Stimulated activated CD8-positive, alpha-beta memory T cell treated with anti-CD3 and anti-CD28 coated beads, Interleukin-4, amount 100 ng/mL, for 1 hour (primary cell): ENCODE measurements at places on chromosomes 5 and 9.

DNA sequence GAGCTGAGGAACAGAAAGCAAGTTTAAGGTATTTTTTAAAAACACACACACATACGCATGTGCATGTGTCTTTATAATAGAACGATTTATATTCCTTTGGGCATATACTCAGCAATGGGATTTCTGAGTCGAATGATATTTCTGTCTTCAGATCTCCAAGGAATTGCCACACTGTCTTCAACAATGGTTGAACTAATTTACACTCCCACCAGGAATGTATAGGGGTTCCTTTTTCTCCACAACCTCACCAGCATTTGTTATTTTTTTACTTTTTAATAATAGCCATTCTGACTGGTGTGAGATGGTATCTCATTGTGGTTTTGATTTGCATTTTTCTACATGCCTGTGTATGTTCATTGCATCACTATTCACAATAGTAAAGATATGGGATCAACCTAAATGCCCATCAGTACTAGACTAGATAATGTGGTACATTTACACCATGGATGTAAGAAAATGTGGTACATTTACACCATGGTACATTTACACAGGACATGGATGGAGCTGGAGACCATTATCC, 60.3 kb upstream of the MAP3K1 start:
- DNase-seq = no peak

GRCh38 chr5:34838785-34839714, at the start of gene TTC23L:
Gene TTC23L (plus strand): TSS chr5:34839164. CDS start chr5:34840672, 1,508 bp downstream.
- DNase-seq = peak; percentile 73

- DNase-seq = no peak
Measured at GRCh38 chr5:34022121-34022705, 14.4 kb upstream of the AMACR start.

DNA sequence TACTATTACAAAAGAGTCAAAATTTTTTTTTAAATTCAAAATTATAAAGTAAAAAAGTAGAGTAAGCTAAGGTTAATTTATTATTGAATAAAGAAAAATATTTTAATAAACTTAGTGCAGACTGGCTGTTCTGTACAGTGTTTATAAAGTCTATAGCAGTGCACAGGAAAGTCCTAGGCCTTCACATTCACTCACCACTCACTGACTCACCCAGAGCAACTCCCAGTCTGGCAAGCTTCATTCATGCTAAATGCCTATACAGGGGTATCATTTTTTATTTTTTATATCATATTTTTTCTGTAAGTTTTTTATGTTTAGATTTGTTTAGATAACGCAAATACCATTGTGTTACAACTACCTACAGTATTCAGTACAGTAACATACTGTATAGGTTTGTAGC, 700.7 kb upstream of the GRAMD2B start:
- no peak for DNase-seq

DNA sequence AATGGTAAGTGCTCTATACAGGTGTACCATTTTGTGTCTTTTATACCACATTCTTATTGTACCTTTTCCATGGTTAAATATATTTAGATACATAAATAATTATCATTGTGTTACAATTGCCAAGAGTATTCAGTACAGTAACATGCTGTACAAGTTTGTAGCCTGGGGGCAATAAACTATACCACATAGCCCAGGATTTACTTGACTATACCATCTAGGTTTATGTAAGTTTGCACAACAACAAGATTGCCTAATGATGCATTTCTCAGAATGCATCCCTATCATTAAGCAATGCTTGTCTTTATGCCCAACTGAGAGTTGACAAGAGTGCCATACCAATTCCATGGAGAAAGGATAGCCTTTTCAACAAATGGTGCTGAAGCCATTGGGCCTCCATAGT, 136.7 kb upstream of the PJA2 start:
- DNase-seq = no peak

- no peak for DNase-seq
Measured at GRCh38 chr5:179802207-179802883, 4.3 kb downstream of the MGAT4B start.

DNA sequence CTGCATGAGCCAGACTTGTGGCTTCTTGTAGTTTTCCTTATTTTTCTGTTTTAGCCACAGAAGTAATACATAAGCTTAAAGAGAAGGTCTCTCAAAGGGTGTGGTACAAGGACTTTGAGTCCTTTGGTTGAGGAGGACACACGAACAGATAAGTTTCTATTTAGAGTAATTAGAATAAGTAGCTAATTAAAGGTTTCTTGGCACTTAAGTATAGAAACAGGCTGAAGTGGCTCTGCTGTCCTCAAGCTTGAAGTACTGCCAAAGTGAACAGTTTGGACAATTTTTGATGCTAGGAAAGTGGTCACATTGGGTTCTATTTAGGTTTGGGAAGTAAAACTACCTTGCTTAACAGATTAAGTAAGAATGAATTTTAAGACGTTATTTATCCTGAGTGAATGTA, 278.3 kb upstream of the MPDZ start:
- DNase-seq = no peak

GRCh38 chr9:110114086-110114858, 93.7 kb downstream of the C9orf152 start:
- no peak for DNase-seq

GRCh38 chr5:179263391-179264052, 81.7 kb downstream of the ADAMTS2 start:
- no peak for DNase-seq

DNA sequence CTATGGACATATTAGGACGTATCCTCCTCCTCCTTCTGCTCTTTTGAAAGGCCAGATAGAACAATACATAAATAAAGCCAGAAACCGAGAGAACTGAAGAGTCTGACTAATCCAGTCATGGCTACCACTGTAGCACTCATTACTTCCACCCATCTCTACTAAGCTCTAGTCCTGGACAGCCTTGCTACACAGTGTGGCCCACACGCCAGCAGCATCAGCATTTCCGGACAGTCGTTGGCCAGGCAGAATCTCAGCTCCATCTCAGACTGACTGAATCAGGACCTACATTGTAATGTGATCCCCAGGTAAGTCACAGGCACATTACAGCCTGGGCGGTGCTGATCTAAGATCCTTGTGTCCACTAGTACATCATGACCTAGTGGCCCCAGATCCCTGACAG, 182.9 kb downstream of the DRD1 start:
- no peak for DNase-seq

DNA sequence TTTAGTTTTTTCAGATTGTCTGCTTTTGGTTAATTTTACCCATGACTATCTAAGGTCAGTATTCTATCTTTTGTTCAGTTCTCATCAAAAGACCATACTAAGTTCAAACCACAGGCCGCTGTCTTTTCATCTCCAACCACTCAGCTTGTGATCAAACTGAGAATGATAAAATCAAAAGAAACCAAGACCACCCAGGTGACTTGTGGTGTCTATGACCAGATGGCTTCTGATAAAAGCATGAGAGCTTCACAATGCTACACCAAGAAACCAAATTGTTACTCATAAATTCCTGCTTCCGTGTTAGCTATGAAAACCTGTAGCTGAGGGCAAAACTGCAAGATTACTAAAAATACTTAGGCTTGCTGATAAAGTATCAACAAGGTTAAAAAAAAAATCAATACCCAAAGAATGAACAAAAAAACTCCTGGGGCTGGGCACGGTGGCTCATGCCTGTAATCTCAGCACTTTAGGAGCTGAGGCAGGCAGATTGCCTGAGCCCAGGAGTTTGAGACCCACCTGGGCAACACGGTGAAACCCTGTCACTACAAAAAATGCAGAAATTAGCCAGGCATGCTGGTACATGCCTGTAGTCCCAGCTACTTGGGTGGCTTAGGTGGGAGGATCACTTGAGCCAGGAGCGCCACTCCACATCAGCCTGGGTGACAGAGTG, 25.8 kb upstream of the GPX8 start:
- no peak for DNase-seq

GRCh38 chr5:66814146-66814991, 218.2 kb downstream of the MAST4 start:
- no peak for DNase-seq

- no peak for DNase-seq
Measured at GRCh38 chr9:20227166-20227874, 395.0 kb downstream of the MLLT3 start.

DNA sequence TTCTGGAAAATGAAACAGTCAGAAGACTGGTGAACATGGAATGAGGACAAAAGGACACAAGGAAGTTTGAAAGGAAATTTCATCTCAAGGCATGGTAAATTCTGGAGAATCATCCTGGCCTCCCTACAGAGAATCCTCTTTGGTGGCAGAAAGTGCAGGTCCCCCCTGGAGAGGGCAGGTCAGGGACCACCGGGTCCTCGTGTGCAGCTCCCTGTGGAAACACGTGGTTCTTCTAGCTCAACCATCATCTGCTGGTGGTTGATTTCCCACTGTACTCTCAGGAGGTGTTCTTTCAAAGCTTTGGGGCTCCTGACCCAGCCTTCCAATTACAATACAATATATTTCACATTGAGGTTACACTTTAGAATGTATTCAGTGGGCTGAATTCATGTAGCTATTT, 2.6 kb upstream of the GTF3C5 start:
- DNase-seq = no peak

DNA sequence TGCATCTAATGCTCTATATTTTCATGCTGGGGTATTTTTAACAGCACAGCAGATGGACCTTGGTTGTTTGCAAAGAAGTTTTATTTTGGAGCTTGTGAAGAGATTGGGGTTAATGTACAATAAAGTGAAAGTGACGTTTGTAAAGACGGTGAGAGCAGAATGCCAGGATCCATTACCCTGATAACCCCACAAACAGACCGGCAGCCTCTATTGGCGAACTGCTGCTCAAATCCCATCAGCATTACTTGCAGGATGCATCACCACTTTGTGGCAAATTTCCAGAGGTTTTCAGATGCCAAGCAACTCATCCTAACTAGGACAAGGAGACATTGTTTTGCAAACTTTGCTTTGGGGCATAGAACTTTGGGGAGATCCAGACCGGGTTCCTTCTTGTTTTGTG, 383.3 kb upstream of the ZNF462 start:
- no peak for DNase-seq

DNA sequence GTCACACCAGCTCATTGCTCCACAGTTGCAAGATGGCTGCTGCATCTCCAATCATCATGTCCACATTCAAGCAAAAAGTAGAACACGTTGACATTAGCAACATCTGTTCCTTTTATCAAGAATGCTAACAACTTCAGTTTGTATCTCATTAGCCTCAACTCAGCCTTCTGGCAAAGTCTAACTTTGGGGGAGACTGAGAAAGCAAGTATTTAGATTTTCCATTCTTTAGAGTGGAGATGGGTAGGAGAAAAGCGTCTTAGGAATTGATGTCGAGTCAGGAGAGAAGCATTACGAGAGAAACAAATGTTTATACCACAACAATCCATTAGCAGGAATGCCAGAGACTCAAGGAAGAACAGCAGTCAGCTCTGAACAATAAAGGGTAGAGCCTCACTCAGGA, 446.3 kb downstream of the ENC1 start:
- DNase-seq = no peak

- DNase-seq = no peak
Measured at GRCh38 chr5:159340511-159340910, 10.2 kb upstream of the IL12B start.

GRCh38 chr9:28024676-28025075, 451.4 kb upstream of the C9orf72 start:
- DNase-seq = no peak

DNA sequence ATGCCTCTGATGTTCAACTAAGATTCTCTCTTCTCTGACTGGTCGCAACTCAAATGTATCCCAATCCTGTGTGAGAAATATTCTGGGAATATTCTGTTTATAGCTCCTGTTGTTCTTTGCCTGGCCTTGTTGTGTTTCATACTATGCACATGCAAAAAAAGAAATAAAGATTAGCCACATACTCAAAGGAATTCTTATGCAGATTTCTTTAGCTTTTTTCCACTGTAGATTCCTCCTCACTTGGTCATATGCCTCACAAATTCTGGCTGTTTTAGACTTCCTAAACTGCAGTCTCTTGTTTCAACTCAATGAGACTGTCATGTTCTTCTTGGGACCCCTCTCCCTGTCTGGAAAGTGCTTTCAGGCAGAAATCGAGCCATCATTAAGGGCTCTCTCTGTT, 217.5 kb upstream of the SH3GL2 start:
- DNase-seq = no peak

- no peak for DNase-seq
Measured at GRCh38 chr9:12916042-12916441, 141.2 kb downstream of the LURAP1L start.

- no peak for DNase-seq
Measured at GRCh38 chr5:124783794-124784193, 37.4 kb upstream of the ZNF608 start.

DNA sequence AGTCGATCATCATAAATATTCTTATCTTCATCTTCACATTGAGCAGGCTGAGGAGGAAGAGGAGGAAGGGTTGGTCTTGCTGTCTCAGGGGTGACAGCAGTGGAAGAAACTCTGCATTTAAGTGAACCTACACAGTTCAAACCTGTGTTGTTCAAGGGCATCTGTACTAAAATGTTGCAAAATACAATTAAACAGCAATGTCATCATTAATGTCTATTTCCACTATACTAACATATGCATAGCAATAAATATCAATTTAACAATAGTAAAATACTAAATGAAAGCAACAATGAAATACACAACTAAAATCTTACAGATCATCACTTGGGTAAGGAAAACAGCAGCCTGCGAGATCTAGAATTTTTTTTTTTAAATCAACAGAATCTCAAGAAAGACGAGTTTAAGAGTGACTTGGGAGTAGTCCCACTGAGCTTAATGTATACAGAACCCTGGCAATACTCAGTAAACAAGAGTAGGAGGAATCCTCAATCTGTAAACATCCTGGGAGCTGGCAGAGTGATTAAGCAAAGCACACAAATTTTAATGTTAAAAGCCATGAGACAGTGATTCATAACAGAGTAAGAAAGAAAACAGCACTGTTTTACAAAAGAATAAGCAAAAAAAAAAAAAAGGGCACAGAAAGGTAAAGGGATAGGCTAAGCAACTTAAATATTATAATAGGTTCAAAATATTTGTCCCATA, 10.0 kb downstream of the HOMER1 start:
- no peak for DNase-seq

GRCh38 chr5:154467655-154468354, 10.2 kb downstream of the HAND1 start:
- peak; percentile 52 for DNase-seq

DNA sequence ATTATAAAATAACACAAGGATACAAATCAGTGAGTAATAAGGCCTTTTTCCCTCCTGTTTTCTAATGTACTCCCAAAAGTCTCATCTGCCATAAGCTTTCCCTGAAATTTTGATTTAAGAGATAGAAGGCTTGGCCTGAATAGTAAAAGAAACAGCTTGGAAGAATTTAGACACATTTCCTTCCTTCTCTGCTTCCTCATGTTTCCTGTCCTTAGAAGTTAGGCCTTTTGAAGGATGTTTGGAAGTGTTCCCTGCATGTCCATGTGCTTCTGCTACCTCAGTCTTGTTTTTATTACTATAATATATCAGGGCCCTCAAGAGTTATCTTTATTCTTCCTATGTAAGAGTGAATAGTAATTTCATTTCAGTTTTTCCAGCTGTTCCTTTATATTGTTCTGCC, 242.7 kb downstream of the DEPDC1B start:
- no peak for DNase-seq

GRCh38 chr9:109037946-109038715, 24.8 kb upstream of the CTNNAL1 start:
- DNase-seq = no peak

- no peak for DNase-seq
Measured at GRCh38 chr5:83924171-83924570, 203.5 kb upstream of the HAPLN1 start.
